Left ventricle myocardium inferior (tissue), 1 donor: ENCODE measurements at places on chromosomes 16 and 17. TPM values are rescaled to one million over a fixed set of nuclear protein-coding genes. Genes with fewer than 3 reads are reported as not detected.
A peak's percentile ranks its signal among the peaks of the same experiment; 100 is the strongest.

The TPSD1 gene
- not detected for total RNA-seq

The PIMREG gene
- 0.19 TPM for total RNA-seq

The CSH1 gene
- total RNA-seq: not detected

The NXN gene
- total RNA-seq: 13.8 TPM

The LITAFD gene
- total RNA-seq: not detected

The KRT31 gene
- total RNA-seq: not detected

The MPP2 gene
- total RNA-seq: 12.1 TPM

The PPM1D gene
- 6.8 TPM for total RNA-seq

The CLEC19A gene
- not detected for total RNA-seq

- no peak for DNase-seq
These were observed 67.6 kb downstream of the CDH13 start for GRCh38 chr16:82694239-82694874.

- no peak for DNase-seq
These were observed 29.6 kb upstream of the PVALEF start for GRCh38 chr17:81135505-81136278.

DNA sequence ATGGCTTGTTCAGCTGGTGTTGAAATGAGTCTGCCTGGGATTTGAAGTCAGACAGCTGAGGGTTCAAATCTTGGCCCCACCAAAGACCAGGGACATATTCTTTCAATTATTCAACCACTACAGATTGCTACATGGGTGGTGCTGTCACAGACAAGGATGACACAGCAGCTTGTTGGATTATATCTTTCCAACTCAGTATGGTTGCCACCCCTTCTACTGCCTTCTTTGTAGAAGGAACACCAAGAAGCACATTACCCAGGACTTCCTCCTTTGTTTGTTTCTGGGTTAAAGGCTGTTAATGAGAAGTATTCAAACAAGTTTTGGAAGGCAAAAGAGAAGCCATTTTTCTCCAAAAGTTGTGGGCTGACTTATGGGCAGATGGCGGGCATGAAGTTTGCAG is 78.6 kb downstream of the COPRS start:
- DNase-seq: no peak

GRCh38 chr17:66493283-66494019 is 191.0 kb downstream of the PRKCA start:
- DNase-seq: no peak

- DNase-seq: peak; percentile 20
These were observed 705 bp downstream of the FOXK2 start for GRCh38 chr17:82519971-82520903.
